ENCODE measurements at places on chromosomes 6 and 20.

DNA sequence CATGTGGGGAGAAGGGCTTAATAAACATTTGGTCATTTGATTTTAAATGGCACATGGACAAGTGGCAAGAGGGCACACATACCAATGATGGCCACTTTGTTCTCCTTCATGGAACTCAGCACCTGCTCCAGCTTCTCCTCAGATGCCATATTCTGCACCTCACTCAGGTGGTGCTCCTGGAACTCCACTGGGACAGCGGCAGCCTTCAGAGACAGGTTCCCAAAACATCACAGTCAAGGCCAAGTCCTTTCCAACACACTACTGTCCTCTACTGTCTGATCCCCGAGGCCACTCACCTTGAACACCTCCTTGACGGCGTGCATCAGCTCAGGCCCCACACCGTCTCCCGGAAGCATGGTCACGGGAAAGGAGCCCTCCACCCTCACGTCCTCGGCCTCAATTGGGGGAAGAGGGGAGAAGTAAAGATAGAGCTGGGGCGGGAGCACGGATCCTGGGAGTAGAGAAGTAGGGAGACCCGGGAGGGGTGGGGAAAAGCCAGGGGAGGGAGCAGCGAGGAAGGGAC lies 591 bp downstream of the IDH3B start:
- no peak for DNase-seq

- DNase-seq, result no peak
Measured at GRCh38 chr6:88481519-88481918, 315.4 kb upstream of the CNR1 start.

GRCh38 chr6:53673162-53673727 lies 7.7 kb upstream of the KLHL31 start:
- no peak for DNase-seq

DNA sequence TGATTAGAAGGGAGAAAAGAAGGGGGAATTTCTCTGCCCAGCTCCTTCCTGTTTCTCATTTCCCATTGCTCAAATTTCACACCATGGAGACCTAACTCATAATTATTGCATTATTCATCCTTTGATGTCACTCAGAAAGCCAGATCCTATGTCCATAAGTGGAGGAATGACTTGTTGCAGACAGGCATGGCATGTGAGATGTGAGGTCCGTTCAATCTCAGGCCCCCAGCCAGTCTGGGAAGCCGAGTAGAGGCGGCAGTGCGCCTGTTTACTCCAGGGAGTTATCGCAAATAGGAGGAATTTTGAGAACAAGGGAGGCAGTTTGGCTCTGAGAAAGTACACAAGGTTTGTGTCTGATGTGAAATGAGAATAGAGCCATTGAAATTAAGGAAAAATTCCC lies 26.9 kb upstream of the MOCS1 start:
- no peak for DNase-seq
